ENCODE measurements at places on chromosomes 13 and 19.

GRCh38 chr13:59261928-59262488, 901.7 kb downstream of the DIAPH3 start:
- no peak for DNase-seq

DNA sequence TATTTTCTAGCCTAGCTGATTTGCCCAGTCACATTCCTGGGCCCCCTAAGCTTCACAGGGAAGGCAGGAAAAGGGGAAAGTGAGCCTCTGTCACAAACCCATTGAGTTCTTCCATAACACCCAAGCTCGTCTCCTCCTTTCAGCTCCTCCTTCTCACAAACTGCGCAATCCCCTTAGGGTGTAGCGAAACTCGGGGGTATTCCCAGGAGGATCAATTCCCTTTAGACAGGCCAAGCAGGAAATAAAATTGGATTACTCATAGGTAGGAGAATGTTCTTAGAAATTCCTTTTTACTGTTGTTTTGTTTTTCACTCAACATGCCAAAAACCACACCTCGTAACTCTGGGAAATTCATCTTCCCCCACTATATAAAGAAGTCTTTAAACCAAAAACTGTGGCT, 139.3 kb downstream of the IRS2 start:
- DNase-seq, result no peak

DNA sequence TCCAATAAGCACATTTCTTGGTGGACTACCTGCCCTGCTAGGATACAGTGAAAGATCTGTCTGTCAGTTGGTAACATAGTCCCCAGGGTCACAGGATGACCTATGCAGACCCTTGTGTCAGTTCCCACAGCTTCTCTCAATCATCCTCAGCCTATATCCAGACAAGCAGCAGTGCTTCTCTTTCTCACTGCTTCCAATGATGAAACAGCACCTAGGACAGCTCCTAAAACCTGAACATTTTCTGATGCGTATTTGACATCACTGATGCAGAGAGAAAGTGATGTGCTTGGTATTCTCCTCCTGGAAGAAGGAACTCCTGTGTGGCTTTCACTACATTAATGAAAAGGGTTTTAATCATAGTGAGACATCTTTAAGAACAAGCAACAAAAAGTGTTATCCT, 43.7 kb downstream of the ZNF557 start:
- no peak for DNase-seq

DNA sequence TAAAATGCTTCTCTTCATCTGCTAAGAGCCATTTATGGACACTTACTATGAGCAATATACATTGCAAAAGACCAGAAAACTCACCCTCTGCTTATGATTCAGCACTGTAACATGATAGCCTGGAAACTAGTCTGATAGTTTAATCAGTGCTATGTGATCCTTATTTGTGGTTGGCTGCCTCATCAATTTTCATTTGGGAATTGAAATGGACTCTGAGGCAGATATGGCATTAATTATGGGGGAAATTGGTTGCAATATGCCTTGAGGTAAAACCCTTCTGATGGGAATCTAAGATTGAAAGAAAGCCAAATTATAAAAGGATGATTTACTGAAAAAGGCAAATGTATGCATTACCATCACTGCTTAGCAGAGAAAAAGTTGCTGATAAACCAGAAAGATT, 33.5 kb downstream of the FAM216B start:
- DNase-seq, result no peak

DNA sequence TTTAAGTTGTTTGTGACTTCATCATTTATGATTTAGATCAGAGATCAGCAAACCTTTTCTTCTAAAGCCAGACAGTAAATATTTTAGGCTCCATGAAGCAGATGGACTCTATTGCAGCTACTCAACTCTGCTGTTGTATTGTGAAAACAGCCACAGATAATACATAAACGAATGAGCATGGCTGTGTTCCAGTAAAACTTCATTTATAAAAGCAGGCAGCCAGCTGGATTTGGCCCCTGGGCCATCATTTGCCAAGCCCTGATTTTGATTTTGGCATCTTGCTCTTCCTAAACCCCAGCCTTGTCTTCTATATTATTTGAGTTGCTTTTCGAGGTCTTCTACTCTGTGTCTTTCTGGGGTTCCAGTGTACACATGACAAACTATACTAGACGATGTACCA, 41.3 kb downstream of the RNASEH2B start:
- DNase-seq, result no peak

GRCh38 chr13:85741017-85741416, 58.2 kb downstream of the SLITRK6 start:
- DNase-seq, result no peak

DNA sequence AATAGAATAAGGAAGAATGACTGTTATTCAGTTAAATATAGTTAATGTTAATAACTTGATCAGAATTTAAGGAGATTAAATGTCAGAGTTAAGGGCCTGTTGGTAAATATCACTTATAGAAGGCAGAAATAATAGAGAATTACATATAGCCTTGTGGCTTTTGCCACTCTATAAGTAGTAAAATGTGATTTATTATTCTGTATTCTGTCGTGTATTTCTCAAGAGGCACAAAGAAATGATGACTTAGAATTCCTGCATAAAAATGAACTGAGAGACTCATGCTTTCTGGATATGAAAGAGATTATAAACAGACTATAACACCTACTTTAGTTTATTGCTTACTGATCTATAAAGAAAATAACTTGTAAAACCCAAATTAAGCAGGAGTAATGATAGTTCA, 40.1 kb downstream of the GPC6 start:
- DNase-seq, result no peak

DNA sequence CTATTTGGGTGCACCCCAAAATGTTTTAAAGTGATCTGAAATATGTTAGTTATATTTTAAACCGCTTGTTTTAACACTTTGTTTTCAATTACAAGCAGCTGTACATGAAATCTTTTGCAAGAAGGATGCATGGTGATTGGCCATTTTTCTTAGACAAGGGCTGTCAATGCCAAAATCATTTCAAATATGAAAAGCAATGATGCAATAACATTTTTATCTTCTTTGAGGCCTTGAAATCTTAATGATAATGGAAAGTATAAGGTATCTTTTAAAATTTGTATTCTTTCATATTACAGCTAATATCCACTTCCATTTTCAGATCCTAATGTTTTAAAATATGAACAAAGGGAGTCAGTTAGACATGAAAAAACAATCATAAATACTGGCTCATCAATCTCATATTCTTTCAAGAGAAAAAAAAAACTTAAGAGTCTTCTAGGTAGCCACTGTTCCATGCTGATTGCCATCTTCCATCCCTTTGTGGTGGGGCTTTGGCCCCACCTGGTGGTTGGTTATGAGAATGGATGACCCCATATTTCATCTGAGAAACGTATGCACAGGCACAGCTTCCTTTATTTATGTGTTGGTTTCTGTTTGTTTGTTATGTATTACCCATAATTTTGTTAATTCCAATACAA, 330.3 kb upstream of the MIR17HG start:
- peak; percentile 20 for DNase-seq

DNA sequence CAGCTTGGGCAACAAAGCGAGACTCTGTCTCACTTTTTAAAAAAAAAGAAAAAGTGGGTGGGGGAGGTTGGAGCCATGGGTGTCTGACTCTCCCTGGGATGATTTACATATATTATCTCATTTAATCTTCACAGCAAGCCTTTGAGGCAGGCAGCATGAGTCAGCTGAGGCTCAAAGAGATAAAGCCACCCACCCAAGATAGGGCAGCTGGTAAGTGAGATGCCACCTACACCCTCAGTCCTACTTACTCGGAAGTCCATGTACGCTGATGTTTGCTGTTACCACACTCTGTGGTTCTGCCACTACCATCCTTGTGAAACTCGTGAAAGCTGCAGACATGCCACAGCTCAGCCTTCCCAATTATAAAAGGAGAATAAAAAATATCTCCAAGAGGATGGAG, 142.0 kb upstream of the TSHZ3 start:
- no peak for DNase-seq

DNA sequence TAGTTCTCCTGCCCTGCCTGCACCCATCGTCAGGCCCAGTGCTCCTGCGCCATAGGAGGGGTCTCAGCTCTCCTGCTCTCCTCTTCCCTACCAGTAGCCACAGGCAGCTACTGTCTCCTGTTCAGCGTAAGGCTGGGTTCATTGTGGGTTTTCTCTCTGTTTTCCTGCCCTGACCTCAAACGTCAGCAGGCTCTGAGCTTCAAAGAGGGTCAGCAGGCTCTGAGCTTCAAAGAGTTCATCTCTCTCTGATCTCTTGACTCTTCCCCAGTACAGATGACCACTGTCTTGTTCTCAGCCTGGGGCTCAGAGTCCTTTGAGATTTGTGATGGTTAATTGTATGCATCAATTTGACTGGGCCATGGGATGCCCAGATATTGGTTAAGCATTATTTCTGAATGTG, 4.6 kb upstream of the CPB2 start:
- no peak for DNase-seq

GRCh38 chr13:76885203-76886004, 801 bp downstream of the KCTD12 start:
- peak; percentile 31 for DNase-seq

GRCh38 chr13:25372284-25373081, 709 bp downstream of the ATP8A2 start:
- DNase-seq, result no peak

DNA sequence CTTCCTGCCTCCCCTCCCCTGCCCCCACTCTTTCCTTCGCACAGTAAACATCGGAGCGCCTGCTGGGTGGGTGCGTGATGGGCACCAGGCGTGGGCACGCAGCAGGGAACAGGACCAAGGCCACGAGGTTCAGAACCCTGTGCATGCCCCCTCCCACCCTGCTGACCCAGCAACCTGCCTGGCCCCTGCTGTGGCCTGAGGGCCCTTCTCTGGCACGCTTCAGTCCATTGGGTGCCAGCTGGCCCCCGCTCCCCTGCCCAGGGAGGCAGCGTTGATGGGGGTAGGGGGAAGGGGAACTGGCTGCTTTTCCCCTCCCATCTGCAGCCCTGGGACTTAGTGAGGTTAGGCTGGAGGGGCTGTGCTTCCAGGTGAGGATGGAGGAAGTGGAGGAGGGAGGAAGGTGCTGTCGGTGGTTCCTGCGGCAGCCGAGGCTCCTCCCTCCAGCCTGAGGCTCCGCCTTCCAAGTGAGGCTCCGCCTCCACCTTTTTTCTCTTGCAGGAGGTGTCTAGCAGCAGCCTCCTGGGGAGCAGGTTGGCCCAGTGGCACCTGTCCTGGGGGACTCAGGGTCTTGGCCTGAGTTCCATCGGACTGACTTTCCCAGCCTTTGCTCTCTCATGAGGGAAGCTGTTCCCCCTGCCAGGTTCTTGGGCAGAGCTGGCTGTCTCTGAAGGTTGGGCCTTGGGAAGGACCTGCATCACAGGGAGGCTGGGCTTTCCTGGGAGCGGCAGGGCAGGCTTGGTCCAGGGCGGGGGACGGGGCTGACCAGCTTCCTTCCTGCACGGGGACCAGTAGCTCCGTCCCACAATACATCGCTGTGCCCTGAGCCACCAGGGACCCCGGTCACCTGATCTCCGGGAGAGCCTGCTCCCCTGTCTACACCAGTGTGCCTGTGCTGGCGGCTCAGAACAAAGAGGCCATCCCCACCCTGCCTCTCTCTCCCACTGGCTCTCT, 7.3 kb downstream of the PIAS4 start:
- no peak for DNase-seq

DNA sequence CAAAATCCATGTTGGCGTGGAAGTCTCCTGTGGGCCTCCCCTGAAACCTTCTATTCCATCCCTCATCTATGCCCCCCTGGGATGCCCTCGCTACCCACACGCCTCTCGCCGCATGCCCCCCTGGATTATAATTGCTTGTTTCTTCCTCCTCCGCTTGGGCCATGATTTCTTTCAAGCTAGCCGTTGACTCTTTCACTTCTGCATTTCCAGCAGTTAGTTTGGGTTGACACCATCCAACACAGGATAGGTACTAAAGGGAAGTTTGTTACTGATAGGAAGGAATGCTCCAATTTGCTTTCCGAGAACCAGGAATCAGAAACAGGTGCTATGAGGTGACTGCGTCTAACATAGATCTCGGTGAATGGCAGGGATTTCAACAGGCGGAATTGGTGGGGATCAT, 7.7 kb upstream of the SLC25A15 start:
- no peak for DNase-seq

GRCh38 chr13:92658293-92658692, 568.3 kb upstream of the GPC6 start:
- DNase-seq, result no peak

DNA sequence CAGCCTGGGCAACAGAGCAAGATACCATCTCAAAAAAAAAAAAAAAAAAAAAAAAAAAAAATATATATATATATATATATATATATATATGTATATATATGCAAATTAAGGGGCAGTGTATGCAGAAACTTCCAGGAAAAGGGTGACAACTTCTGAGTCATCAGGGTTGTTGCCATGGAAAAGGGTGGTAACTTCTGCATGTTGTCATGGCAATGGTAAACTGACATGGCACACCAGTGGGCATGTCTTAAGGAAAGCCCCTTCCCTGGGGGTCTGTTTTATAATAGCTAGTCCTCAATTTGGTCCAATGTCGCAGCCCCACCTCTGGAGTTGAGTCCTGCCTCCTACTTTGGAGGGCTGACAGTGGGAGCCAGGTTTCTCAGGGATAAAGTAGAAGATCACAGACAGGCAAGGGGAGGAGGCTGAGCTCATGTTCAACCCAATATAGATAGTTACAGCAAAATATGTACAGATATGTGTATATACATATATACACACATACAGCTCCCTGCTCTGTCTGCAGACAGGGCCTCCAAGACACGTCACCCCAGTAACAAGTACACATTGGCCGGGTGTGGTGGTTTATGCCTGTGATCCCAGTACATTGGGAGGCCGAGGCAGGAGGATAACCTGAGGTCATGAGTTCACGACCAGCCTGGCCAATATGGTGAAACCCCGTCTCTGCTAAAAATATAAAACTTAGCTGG, 7.2 kb upstream of the FCHO1 start:
- no peak for DNase-seq

- no peak for DNase-seq
Observed at GRCh38 chr13:97502181-97502580, 68.2 kb downstream of the RAP2A start.

- DNase-seq, result no peak
Observed at GRCh38 chr19:29060813-29061364, 152.1 kb downstream of the UQCRFS1 start.

DNA sequence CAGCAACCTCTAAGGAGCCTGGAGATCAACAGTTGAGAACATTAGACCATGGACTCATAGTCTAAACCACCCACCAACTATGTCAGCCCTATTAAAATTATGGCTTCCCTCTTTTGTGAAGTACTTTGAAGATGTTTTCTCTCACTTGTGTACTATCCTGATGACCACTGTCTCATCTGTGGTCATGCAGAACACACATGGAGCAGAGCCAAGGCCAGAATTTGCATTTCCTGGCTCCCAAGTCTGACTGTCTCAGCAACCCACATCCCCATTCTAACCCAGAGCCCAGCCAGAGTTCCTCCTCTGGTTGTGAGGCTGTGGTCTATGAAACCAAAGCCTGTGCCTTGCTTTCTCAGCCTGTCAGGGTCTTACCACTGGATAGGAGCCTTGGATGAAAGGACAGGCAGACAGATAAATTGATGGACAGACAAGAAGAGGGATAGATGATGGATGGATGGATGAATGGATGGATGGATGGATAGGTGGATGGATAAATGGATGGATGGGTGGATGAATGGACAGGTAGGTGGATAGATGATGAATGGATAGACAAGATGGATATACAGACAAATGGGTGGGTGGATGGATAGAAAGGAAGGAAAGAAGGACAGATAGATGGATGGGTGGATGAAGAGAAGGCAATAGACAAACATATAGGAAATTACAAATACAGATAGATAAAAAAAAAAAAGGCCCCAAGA, 35.4 kb downstream of the ZNF557 start:
- DNase-seq, result peak; percentile 12
